ENCODE measurements at places on chromosomes 4 and X.

DNA sequence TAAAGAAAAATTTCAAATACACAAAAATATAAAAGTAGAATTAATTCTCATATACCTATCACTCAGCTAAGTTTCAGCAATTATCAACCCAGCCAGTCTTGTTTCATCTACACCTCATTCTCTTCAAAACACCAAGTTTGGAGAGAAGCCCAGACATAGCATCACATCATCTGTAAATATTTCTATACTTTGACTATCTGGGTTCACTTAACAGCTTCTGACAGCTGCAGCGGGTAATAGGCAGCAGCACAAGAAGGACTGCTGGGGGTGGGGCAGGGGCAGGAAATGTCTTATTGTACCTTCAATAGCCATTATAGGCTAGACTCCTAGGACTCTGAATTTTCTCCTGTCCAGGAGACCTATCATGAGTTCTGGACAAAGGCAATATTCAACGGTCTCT lies 54.1 kb downstream of the PHF8 start:
- no peak for DNase-seq

DNA sequence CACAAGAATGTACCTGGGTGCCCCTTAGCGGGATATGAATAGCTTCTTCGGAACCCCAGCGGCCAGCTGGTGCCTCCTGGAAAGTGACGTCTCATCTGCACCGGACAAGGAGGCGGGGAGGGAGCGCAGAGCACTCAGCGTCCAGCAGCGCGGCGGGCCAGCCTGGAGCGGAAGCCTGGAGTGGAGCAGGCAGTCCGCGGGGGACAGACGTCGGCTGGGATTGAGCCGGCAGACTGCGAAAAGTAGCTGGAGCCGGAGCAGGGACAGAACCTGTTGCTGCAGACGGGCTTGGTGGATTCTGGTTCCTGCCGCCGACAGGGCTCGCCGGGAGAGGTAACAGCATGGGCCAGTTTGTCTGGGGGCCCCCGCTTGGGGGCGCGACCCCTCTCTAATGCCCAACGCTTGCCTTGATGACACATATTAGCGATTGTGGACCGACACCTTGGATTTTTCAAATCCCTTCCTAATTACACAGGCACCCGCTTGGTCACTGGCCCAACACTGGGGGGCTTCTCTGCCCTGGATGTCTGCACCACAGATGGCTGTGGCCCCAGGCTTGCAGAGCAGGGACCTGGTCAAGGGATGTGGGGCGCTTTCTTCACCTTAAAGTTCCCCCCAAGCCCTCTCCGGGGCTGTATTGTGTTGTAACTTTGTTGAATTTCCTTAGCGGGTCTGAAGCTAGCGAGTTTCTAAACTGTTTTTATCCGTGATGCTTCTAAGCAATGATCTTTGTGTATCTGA lies at the start of gene NPFFR2:
NPFFR2 (plus strand) TSS at position 133 of the 741 bp plus-strand sequence. CDS start 96,592 bp downstream, outside the sequence.
- DNase-seq = peak; percentile 87

- DNase-seq = no peak
Observed at GRCh38 chrX:112714357-112714918, 34.7 kb upstream of the LHFPL1 start.

- no peak for DNase-seq
Observed at GRCh38 chr4:56684320-56685050, 3.4 kb upstream of the HOPX start.

- DNase-seq = no peak
Observed at GRCh38 chr4:140374130-140374477, 658 bp downstream of the SCOC start.

GRCh38 chr4:104248726-104249125 lies 246.0 kb downstream of the CXXC4 start:
- DNase-seq = no peak

GRCh38 chr4:17497890-17498523 lies 13.9 kb downstream of the QDPR start:
- no peak for DNase-seq

DNA sequence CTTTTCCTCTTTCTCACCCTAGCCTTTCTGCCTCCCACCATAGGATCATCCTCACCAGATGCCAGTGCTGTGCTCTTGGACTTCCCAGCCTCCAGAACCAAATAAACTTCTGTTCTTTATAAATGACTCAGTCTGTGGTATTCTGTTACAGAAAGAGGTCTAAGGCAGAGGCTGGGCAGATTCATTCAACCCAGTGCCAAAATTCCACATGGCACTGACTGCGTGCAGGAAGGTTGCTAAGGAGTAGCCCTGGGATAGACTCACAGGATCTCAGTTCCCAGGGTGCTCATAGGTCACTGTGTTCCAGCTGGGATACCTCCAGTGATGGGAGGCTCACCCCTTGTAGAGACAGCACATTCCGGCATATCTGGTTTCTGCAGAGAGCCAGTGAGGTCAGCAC lies 22.0 kb downstream of the SORCS2 start:
- no peak for DNase-seq

GRCh38 chr4:90977726-90978125 lies 850.5 kb downstream of the CCSER1 start:
- no peak for DNase-seq

- DNase-seq = peak; percentile 17
Observed at GRCh38 chrX:69506617-69507499, 2.7 kb downstream of the NALF2 start.

- DNase-seq = no peak
Observed at GRCh38 chr4:184268584-184269160, 51.0 kb upstream of the ENPP6 start.

- DNase-seq = no peak
Observed at GRCh38 chrX:16797841-16798240, 11.6 kb downstream of the TXLNG start.

GRCh38 chrX:18174971-18175370 lies 45.7 kb downstream of the BEND2 start:
- DNase-seq = no peak

- DNase-seq = no peak
Observed at GRCh38 chrX:77396781-77397180, 50.4 kb upstream of the FGF16 start.

DNA sequence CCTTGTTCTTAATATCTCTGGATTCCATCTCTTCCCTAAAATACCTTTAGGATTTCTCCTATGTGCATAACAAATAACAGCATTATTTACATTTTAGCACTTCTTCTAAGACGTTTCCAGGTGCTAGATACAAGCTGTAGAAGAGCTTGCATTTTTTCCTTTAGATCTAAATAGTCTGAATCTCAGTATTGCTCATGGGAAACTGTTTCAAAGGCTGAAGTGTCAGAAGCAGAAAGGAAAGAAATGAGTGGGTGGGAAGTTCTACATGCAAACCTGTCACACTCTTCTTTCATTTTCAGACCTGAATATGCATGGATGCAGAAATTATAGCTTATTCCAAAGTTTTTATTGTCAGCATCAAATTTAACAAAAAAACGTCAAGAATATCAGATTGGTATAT lies 41.8 kb downstream of the FGF13 start:
- no peak for DNase-seq

GRCh38 chrX:149060921-149061320 lies 444.2 kb downstream of the IDS start:
- DNase-seq = no peak

DNA sequence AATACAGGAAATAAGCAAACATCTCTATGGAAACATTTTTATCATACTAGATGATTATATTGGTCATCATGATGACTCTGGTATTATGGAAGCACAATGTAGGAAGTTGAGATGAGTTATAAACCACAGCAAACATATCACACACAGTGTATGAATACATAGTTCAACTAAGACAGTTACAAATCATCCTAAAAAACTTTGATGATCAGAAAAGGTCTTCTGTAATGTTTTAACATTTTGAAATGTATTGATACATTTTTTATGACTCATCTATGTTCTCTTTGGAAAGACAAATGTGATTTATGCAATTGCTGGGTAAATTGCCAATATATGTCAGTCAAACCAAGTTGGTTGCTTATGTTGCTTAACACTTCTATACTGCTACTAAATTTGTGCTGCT lies 4.8 kb downstream of the CXCL3 start:
- DNase-seq = no peak

- no peak for DNase-seq
Observed at GRCh38 chr4:54719378-54719777, 61.6 kb downstream of the KIT start.

DNA sequence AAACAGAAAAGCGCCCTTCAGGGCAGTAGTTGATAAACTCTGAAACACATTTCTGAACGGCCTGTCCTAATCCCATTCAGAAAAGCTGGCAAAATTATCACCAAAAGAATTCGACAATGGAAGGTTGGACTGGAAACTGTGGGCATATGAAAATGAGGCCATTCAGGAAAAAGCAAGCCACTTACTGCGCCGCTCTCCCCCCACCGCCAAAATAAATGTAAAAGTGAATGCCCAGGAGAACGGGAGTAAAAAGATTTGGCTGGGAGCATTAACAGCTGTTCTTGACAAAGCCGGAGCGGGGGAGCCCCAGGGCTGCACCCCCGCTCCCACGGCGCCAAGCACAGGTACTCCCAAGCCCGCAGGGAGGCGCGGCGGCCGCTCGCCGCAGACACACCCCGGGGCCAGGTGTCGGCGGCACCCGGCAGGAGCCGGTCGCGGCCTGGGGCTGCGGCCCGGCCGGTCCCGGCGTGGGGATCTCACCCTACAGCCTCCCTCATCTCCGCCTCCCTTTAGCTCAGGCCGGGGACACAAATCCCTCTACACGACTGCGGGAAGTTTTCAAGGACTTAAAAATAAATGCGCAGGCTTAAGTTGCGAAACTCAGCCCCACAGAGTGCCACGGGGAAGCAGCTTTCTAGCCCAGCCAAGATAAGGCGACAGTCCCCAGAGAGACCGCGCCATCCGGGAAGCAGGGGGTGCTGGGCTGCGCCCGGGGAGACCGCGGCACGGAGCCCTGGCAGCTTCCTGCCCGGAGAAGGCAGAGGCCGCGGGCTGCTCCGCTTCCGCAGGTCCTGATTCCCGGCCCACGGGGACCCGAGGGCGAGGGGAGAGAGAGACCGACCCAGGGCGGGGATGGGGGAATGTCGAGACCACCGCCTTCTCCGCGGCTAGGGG lies 593 bp downstream of the SH3RF1 start:
- DNase-seq = peak; percentile 77

- DNase-seq = no peak
Observed at GRCh38 chr4:56804551-56804950, 16.9 kb downstream of the SPINK2 start.

DNA sequence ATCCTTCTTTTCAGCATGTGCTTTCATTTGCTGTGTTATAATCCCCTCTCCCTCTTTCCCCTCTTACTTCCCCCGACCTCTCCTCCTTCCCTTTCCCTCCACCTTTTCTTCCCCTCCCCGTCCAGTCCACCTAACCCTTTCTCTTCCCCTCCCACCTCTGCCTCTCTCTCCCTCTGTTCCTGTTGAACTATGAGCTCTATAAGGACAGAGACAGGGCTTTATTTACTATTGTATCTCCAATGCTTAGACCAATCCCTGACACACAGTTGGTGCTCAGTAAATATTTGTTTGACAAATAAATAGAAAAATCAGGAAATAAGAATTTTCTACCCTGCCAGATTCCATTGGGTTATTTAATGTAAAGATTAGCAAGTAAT lies 60.8 kb downstream of the EGF start:
- DNase-seq = no peak

GRCh38 chrX:141632124-141632523 lies 42.6 kb downstream of the SPANXA2 start:
- no peak for DNase-seq

- DNase-seq = no peak
Observed at GRCh38 chrX:150831863-150832262, 66.6 kb downstream of the CD99L2 start.

Data from ELF-1 (cell line).